ENCODE measurements at places on chromosomes 6 and 20.

- no peak for DNase-seq
Measured at GRCh38 chr20:11020712-11021111, 346.9 kb upstream of the JAG1 start.

GRCh38 chr6:169095153-169095552, 158.5 kb downstream of the THBS2 start:
- DNase-seq = no peak

DNA sequence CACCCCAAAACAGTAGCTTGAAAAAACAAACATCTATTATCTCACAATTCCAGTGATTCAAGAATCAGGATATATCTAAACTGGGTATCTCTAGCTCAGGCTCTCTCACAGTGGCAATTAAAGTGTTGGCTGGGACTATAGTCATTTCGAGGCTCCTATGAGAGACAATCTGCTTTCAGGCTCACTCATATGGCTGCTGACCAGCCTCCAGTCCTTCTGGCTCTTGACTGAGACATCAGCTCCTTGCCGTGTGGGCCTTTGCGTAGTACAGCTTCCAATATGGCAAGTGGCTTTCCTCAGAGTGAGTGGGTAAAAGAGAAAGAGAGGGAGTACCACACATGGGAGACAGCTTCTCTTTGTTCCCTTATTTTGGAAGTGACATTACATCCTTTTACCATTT, 327.2 kb downstream of the CENPW start:
- no peak for DNase-seq

- no peak for DNase-seq
Measured at GRCh38 chr6:34772940-34773339, 15.6 kb downstream of the SNRPC start.

- no peak for DNase-seq
Measured at GRCh38 chr6:44062105-44062770, 65.0 kb downstream of the MRPL14 start.

GRCh38 chr20:8421981-8422380, 289.9 kb downstream of the PLCB1 start:
- DNase-seq = no peak

DNA sequence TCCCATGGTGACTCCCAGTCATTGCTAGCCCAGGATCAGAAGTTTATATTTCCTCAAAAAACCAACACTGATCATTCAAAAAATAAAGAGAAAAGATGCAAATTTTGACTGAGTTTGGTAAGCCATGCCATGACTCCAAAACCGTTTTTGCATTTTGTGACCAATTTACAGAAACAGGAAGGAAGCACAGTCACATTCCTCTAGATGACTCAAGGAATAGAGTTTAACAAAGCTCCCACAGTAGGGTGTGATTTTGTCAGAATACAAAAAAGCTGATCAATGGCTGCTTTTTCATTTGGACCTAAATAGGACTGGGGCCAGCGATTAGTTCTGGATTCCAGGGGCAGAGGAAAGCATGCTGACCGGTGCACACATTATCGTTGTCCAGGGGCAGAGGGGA, 179.4 kb upstream of the AFDN start:
- DNase-seq = no peak

DNA sequence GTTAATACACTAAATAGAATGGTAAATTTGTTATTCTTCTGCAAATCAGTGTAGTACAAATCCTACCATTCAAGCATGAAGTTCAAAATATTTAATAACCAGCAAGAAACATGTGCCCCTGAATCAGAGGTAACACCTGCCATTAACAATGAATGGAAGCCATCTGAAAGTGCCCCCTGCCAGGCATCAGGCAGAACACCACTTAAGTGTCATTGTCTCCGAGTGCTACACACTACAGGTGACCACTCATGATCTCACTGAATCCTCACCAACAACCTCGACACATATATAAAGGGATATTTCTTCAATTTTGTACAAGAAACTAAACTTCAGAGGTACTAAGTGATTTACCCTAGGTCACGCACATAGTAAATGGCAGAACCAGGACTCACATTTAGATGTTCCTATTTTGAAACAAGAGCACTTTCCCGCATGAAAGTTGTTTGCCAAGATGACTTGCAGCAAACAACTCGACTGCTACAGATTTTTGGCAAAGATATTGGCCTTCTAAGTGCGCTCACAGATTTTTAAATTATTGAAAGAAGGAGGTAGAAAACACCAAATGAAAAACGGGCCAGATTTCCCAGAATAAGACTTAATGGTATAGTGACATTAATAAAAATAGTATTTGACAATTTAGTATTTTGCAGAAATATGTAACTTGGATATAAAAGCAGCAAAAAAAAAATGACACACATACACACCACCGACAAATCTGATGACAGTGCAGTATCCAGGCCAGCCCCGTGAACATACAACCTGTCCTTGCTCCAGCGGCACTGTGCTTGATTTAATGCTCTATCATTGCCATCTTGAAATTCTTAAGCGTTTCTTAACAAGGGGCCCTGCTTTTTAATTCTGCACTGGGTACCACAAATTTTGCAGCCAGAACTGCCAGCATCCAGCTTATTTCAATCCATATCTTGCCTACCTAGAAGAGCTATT, 274.5 kb downstream of the ALDH8A1 start:
- no peak for DNase-seq

- no peak for DNase-seq
Measured at GRCh38 chr6:110295451-110296165, 62.5 kb downstream of the METTL24 start.

GRCh38 chr6:3455147-3455568, 1.7 kb downstream of the SLC22A23 start:
- DNase-seq = no peak

DNA sequence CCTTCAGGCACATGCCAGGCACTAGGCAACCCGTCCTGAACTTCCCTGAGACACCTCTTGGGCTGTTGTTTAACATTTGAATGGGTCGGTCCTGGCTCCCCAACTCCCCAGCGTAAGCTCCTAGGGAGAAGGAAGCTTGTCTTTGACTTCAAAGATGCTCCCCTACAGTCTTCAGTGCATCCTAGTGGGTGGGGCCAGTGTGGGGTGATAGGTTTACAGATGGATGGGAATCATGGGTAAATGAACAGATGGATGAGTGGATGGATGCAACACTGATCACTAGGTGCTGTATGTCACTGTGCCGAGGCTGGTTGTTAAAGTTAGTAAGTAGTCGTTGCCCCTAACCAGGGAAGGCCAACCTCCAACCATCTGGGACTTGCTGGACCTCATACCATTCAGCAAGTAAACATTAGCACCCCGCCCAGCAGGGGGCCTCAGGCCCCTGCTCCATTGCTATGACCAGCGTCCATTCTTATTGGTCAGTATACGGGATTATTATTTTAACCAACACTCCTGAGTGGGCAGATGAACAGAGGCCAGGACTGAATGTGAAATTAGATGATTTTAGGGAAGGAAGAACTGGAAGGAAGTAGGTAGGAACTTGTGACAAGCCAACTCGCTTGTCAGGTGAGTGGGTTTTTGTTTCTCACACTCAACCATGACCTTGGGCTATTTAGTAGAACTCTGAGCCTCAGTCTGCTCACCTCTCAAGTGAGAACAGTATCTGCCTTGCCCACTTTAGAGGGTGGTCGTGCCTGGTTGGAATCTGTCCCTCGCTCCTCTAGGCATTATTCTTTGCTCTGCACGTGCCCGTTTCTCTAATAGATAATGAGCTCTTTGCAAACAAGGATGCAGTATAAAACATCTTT, 82.9 kb upstream of the FOXP4 start:
- no peak for DNase-seq

GRCh38 chr20:19815553-19815991, 57.5 kb downstream of the RIN2 start:
- peak; percentile 93 for DNase-seq

DNA sequence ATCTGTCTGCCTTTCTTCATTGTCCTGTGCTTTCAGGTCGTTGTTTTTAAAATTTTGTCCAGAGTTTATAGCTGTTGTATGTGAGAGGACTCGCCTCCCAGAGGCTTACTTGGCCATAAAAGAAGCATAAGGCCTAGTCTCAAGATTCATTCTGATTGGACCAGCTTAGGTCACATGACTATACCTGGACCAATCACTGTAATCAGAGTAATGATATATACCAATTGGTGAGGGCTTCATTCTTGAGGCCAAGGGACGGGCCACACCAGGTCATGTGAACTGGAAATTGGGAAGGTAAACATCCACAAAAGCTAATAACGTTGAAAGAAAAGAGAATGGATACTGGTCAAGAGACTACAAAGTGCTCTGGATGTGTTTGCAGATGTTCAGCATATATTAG, 141.4 kb upstream of the SULF2 start:
- no peak for DNase-seq

- DNase-seq = no peak
Measured at GRCh38 chr6:116309657-116310056, 29.9 kb upstream of the TSPYL1 start.

GRCh38 chr6:168870982-168871381, 382.7 kb downstream of the THBS2 start:
- no peak for DNase-seq

DNA sequence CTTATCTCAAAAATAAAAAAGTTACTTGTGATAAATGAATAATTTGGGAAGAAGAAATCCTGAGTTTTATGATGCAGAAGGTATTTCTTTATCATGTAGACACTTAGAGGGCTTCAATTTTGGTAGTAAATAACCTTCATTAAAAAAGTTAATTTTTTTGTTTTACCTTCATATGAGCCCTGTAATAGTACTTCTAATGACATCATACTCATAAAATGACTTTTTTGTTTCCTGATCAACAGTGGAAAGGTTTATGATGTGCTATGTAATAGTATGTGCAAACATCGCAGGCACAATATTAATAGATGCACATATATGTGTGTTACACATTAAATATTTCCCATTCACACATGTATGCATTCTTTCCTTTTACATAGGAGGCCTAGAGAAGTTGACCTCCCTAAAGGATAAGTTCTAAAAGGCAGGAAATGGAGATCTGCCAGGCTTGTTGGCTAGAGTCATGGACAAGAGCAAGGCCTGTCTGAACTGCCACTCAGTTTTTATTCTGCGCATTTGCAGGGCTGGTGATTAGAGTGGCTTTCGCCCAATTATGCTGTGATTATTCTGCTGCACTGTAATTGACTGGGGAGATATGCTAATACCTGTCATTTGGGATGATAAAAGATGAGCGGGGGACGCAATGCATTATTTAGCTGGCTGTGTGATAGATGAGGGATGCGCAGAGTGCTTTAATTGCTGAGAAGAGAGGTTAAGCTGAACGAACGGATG, 272.6 kb downstream of the TMEM242 start:
- no peak for DNase-seq

DNA sequence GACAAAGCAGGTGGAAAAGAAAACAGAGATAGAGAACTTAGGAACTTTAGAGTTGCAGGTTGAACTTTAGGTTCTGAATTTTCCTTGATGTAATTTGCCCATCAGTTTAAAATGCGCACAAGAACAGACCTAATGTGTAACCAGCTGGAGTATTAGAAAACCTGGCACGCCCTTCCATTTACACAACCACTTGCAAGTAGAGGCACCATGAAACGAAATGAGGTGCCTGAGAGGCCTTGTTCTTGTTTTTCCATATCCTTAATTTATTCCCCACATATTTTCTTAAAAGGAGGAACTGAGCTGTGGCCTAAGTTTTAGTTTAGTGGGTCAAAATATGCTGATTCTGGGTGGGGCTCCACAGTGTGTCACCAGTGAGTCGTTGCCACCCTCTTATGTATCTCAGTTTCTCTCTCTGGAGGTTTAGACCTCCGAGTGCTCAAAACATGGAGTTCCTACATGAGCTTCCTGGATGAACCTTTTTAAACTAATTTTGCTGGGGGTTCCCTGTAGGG, 17.2 kb upstream of the IL22RA2 start:
- no peak for DNase-seq

DNA sequence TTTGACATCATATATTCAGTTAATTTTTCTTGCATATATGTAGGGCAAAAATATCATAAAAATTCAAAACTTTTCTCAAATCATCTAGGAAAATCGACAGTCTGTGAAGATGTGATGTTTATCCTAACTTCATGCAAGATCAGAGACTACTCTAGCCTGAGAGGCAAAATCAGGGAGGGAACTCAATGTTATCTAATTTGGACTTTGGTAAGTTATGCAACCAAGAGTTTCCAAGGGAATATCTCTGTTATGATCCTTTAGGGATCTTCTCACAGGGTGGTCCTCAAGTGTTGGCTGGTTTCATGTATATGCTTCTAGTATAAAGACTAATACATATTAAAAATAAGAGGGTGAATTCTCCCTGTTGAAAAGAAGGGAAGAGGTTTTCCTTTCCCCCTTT, 723.9 kb downstream of the KHDRBS2 start:
- DNase-seq = no peak

- DNase-seq = peak; percentile 11
Measured at GRCh38 chr6:81172056-81172740, 580.3 kb downstream of the TENT5A start.
